ENCODE measurements at places on chromosomes 12 and 14.

- DNase-seq = peak; percentile 17
Observed at GRCh38 chr12:52708010-52708409, 4.7 kb upstream of the KRT77 start.

GRCh38 chr12:59041241-59042121 lies 121.2 kb upstream of the LRIG3 start:
- no peak for DNase-seq

GRCh38 chr12:26298785-26299621 lies 103.6 kb downstream of the SSPN start:
- peak; percentile 93 for DNase-seq

GRCh38 chr12:98154850-98155249 lies 360.5 kb upstream of the TMPO start:
- DNase-seq = no peak

GRCh38 chr14:89912221-89912620 lies 42.3 kb downstream of the EFCAB11 start:
- DNase-seq = peak; percentile 67

DNA sequence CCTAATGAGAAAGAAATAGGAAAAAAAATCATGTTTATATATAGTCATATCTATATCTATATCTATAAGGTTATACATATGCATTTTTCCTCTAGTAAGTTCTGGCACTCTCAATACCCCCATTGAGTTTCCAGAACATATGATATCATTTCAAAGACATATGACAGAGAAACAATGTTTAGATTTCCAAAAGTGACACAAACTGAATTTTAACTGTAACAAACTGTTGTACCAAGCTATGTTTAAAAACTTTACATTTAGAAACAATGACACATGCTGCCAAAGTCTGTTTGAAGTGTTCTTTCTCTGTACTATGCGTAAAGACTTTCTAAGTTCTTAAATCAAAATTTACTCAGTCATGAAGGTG lies 171.6 kb downstream of the PRKD1 start:
- DNase-seq = no peak

DNA sequence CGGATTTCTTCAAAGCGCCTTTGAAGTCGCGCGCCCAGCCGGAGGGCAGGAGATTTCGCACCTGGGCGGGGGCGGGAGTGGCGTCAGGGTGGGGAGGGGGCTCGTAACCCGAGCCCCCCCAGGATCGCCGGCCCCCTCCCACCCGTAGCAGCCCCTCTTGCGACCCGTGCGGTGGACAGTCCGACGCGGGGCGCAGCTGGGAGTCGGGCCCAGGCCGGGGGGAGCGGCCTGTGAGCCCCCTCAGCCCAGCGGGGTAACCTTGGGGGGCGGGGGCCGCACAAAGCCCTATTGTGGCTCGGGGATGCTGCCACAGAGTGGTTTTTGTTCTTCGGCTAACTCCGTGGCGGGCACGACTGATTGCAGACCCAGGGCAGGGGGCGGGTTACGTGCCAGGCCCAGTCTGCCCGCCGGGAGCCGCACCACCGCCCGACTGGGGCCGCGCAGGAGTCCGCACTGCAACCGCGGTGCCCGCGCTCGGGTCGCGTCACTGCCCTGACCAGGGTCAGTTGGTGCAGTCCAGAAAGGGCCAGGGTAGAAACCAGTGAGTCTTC lies 4.2 kb upstream of the AAAS start:
- peak; percentile 34 for DNase-seq

GRCh38 chr12:40980427-40980961 lies 207.6 kb upstream of the PDZRN4 start:
- DNase-seq = no peak

- no peak for DNase-seq
Observed at GRCh38 chr12:116657921-116658495, 79.9 kb downstream of the SPRING1 start.

GRCh38 chr12:132620899-132621656 lies 2.5 kb downstream of the P2RX2 start:
- no peak for DNase-seq

GRCh38 chr12:68158432-68158831 lies 1.1 kb downstream of the IFNG start:
- DNase-seq = peak; percentile 51

DNA sequence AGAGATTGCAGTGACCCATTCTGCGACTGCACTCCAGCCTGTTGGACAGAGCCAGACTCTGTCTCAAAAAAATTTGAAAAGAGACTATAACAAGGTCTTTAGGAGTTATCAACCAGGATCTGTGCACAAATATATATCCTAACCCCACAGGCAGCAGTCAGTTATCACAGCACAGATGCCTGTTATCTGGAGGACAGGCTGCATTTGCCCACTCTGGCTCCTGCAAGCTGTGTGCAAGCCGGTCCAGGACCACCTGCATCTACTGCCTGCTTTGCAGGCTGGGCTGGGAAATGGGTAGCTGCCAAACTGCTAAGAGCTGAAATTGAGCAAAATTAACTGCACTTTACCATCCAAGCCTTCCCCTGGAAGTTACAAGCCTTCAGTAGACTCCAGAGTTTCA lies 21.4 kb upstream of the RCOR1 start:
- DNase-seq = no peak

DNA sequence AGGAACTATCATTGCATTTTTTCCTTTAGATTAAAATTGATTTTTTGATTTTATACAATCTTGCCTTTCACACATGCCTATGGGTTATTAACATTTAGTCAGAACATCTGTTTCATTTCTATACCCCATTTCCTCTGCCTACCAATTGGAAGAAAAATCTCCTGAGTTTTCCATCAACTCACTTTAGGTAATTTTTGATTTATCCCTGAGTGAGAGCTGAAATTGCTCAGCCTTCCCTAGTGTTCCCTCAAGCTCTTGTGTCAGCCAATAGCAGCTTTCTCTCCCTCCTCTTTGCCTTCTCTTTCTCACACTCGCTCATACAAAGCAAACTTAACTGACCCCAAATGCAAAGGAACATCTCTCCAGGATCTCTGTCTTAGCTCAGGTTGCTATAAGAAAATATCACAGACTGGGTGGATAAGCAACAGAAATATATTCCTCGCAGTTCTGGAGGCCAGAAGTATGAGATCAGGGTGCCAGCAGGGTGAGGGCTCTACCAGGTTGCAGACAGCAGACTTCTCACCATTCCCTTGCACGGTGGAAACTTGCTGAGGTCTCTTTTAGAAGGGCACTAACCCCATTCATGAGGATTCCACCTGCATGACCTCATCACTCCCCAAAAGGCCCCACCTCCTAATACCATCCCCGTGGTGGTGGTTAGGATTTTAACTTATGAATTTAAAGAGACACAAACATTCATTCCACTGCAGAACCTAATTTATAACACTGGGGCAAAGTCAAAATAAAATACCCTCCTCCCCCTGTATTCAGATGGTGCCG lies 224.2 kb upstream of the SFSWAP start:
- no peak for DNase-seq

DNA sequence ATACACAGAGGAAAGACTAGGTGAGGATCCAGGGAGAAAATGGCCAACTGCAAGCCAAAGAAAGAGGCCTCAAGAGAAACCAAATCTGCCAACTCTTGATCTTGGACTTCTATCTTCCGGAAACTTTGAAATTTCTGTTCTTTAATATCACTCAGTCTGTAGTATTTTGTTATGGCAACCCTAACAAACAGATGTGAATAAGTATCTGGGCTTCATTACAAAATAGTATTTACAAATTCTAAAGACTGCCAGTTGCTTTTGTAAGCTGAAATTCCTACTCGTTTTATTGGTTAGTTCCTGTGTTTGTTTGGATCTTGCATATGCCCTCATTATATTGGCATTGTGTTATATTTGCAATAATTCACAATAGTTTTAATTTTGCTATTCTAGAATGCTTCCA lies 143.2 kb upstream of the USP15 start:
- DNase-seq = no peak

DNA sequence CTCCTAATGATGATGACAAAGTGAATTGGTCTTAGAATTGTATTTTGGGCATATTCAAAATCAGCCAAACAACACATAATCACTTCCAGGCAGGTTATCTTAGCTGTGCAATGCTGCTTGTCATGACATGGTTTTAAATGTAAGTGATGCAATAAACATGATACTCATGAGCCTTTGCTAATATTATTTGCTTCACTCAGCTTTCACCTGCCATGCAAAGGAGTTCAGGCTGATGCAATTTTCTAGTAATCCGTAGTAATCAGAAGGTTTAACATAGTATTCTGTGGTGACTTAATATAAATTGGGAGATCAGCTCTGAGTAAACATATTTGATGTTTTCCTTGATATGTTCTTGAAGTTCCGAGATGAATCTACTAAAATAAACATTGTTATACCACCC lies 29.1 kb downstream of the TMEM260 start:
- no peak for DNase-seq

DNA sequence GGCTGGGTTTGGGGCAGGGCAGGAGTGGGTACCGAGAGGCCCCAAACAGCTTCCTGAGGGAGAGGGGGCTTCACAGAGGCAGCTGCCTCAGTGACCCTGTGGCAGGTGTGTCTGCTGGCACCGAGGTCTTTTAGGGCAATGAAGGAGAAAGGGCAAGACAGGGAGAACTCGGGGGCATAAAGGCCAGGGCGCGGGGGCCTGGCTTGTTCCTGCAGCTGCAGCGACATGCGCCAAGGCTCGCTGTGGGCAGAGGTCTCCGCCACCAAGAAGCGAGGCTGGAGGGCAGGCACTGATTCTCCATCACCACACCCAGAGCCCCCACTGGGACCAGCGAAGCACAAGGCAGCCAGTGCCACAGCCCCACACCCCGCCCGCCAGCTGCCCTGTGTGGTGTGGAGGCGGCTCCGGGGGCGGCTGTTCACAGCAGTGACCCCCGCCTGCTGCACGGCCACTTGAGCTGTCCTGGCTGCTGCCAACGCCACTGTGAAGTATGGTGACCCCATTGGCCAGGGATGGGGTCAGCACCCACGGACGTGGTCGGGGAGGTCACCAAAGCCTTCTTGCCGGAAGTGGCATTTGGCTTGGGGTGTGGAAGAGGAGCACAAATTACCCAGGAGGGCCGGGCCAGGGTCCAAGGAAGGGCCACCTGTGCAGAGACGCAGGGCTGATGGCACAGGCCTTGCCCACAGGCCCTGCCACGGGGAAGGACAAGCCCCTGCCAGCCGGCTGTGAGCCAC lies 16.4 kb downstream of the BAG5 start:
- DNase-seq = no peak

- DNase-seq = no peak
Observed at GRCh38 chr12:42908712-42909111, 319.2 kb upstream of the PRICKLE1 start.

- no peak for DNase-seq
Observed at GRCh38 chr12:96396209-96396608, 4.0 kb downstream of the CDK17 start.

- no peak for DNase-seq
Observed at GRCh38 chr12:53498235-53498630, 1.0 kb downstream of the MAP3K12 start.

DNA sequence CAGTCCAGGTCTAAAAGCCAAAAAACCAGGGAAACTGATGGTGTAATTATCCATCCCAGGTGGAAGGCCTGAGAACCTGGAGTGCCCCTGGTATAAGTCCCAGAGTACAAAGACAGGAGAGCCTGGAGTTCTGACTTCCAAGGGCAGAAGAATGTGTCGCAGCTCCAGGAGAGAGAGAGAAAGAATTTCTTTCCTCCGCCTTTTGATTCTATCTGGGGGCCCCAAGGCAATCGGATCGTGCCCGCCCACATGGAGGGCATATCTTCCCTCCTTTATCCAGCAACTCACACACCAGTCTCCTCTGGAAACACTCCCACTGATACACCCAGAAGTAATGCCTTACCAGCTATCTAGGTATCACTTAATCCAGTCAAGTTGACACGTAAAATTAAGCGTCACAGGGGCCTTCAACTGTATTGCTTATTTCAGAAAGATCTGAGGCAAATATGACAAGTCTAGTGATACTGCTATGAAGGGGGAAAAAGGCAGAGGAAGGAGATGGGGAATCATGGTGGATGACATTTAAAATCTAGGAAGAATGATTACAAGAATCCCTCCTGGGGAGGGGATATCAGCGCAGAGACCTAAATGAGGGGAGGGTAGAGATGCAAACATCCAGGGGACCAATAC lies 30.5 kb upstream of the LRP6 start:
- DNase-seq = no peak

DNA sequence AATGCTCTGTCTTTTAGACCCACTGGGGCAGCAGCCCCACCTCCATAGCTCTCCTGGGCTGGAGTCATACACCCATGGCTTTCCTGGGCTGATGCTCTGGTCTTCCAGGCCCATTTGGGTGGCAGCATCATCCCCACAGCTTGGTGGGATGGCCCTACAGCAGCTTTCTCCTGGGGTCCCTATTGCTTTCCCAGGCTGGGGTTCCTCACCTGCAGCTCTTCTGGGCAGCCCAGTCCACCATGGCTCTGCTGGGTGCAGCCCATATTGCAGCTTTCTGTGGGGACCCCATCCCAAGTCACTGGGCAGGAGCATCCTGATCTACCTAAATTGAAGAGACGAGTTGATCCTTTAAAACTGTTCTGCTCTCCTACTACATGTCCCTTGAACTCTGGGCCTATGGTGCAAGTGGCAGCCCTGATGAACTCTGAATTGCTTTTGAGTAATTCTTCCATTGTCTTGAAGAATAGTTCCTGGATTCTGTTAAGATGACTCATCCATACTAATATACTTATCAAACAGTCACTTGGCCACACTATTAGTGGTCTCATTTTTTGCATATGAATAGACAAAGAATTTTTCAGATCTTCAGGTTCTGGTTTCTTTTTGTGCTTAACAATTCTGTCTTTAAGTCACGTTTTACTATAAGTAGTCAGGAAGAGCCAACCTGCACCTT lies 390.1 kb downstream of the DPF3 start:
- DNase-seq = no peak

GRCh38 chr12:95553197-95553943 lies 2.1 kb upstream of the USP44 start:
- no peak for DNase-seq

DNA sequence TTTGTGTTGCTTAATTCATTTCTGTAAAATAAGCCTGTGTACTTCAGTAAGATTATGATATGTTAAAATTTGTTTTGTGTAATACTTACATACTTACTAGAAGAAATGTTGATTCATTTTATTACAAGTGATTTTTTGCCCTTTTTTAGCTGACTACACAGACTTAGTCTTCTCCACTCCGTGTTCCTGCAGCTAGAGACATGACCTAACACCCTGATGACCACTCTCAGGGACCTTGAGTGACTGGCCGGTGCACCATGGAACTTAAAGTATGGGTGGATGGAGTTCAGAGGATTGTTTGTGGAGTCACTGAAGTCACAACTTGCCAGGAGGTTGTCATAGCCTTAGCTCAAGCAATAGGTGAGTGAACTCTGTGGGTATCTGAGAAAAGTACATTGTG lies 69.8 kb downstream of the BHLHE41 start:
- DNase-seq = no peak

GRCh38 chr12:93130366-93131054 lies 201.4 kb upstream of the EEA1 start:
- DNase-seq = no peak

GRCh38 chr14:93905623-93906022 lies 21.5 kb upstream of the FAM181A start:
- DNase-seq = no peak

GRCh38 chr12:130748786-130749185 lies 32.7 kb upstream of the RIMBP2 start:
- no peak for DNase-seq

- no peak for DNase-seq
Observed at GRCh38 chr12:75488553-75488952, 8.0 kb downstream of the GLIPR1 start.

All from common myeloid progenitor, CD34-positive (primary cell).